NCI-H526 treated with DMSO at 0.1 percent for 48 hours (cell line): ENCODE measurements at places on chromosomes 16 and 17.
A peak's percentile ranks its signal among the peaks of the same experiment; 100 is the strongest.

GRCh38 chr17:50672831-50673551 is 34.7 kb downstream of the ANKRD40 start:
- DNase-seq = no peak

- DNase-seq = no peak
Measured at GRCh38 chr17:74427048-74427762, 4.7 kb upstream of the GPRC5C start.

GRCh38 chr16:645852-646678 is 3.1 kb upstream of the WDR90 start:
- no peak for DNase-seq

DNA sequence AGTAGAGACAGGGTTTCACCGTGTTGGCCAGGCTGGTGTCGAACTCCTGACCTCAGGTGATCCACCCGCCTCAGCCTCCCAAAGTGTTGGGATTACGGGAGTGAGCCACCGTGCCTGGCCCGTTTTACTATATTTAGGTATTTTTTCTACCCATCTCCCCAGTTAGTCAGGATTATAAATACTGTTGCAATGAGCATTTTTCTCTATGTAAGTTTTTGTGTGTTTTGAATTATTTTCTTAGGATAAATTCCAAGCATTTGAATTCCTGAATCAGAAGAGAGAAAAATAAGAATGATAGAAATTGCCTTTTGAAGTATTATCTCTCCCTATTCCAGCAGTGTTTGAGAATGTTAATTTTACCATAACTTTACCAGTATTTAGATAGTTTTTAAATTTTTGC is 36.6 kb downstream of the KIAA0513 start:
- DNase-seq = no peak

DNA sequence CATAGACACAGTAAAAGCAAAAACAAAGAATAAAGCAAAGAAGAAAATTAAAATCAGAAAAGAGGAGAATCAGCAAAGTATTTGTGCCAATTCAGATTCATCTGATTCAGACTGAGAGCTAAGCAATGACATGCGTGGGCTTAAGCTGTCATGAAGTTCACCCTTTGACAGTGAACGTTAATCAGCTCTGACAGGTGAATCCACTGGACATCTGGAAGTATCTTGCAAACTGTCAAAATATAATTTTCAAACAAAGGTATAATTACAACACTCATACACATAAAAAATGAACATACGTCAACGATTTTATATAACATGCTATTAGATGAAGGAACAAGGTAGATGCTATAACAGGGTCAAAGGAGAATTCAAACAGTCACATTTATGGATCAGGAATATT is 596.3 kb upstream of the SALL1 start:
- DNase-seq = no peak

DNA sequence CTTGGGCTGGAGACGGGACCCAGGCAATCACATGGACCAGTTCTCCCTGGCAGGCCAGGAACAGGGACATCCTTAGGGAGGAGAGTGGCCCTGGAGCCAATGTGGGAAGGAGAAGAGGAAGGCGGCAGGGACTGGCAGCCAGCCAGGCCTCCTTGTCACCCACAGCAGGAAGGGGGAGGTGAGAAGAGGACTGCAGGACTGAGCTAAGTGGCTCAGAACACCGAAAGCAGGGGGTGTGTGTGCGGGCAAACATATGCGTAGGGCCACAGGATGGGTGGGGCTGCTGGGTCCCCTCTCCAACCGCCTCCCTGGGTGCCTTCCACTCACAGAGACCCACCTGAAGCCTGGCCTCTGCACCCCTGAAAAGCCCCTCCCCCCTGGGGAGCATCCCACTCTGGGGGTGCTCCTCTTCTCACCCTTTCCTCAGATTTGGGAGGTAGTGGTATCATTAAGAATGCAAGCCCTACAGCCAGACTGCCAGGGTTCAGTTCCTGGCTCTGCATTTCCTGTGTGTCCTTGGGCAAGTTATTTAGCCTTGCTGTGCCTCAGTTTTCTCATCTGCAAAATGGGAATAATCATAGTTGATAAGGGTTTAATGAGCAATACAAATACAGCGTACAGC is 8.1 kb downstream of the PNMT start:
- DNase-seq = no peak

DNA sequence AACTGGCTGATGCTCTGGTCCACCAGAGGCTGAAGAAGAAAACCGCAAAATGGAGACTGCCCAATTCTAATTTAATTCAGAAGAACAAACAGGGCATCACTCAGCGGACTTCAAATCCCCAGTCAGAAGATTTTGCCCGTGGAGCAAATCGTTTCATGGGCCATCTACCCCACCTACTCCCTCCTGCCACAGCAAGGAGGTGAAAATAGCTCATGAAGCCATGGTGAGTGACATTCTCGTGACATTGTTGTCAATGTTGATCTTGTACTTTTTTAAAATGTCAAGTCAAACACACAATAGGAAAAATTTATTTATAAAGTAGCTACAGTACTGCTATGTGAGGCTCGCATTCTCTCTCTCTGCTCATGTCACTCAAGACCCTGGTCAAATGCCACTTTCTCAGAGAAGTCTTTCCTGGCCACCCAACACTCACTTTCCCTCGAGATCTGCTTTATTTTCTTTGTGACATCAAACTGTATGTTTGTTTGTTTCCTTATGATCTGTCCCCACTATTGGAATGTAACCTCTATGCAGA is 31.3 kb upstream of the SOX9 start:
- DNase-seq = no peak

DNA sequence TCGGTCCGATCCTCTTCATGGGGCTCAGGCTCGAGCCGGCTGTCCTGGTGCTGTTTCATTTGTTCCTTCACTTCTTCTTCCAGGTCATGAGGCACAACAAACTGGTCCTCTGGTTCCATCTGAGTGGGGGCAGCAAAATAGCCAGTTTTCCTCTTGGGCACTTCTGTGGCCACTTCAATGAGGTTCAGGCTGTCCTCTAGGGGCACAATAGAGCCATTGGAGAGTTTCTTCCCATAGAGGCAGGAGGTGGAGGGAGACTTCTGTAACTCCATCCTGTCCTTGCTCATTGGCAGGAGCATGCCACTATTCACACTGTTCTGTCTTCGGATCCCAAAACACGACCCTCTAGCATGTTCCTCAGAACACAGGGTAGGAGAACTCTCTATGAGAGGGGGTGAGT is 22.9 kb downstream of the MARVELD3 start:
- no peak for DNase-seq

DNA sequence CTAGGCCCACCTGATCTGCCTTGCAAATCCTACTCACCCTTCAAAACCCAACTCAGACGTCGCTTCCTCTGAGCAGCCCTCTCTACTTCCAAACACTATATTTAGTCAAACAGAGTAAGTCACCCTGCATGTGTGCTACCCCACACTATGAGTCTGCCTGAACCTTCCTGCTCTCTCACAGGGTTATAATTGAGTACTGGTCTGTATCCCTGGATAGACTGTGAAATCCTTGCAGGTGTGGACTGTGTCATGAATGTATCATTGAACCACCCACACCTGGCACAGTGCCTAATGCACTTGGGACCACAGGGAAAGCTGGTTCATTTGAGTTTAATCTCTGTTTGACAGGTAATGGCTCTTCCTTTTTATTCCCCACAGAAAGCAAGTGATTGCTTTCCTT is 3.4 kb downstream of the FBXO39 start:
- DNase-seq = no peak

- DNase-seq = peak; percentile 36
Measured at GRCh38 chr17:47987240-47987835, 16.4 kb downstream of the CDK5RAP3 start.

DNA sequence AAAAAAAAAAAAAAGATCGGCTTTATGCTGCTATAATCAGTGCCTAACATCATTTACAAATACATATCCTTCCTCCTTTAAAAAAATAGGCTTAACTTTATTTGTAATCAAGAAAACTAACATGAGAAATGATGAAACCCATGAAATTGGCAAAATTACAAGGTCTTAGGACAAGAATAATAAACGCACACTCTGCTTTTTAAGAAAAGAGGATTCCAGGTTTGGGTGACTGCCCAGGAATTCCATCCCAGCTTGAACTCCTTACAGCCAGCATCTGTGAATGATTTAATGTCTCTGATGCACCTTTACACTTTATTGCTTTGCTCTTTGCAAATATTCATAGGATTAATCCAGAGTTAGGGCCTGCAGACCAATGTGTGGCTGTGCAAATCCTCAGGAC is 196.0 kb downstream of the CBLN1 start:
- no peak for DNase-seq

- no peak for DNase-seq
Measured at GRCh38 chr17:40134184-40134583, 6.2 kb upstream of the CASC3 start.

DNA sequence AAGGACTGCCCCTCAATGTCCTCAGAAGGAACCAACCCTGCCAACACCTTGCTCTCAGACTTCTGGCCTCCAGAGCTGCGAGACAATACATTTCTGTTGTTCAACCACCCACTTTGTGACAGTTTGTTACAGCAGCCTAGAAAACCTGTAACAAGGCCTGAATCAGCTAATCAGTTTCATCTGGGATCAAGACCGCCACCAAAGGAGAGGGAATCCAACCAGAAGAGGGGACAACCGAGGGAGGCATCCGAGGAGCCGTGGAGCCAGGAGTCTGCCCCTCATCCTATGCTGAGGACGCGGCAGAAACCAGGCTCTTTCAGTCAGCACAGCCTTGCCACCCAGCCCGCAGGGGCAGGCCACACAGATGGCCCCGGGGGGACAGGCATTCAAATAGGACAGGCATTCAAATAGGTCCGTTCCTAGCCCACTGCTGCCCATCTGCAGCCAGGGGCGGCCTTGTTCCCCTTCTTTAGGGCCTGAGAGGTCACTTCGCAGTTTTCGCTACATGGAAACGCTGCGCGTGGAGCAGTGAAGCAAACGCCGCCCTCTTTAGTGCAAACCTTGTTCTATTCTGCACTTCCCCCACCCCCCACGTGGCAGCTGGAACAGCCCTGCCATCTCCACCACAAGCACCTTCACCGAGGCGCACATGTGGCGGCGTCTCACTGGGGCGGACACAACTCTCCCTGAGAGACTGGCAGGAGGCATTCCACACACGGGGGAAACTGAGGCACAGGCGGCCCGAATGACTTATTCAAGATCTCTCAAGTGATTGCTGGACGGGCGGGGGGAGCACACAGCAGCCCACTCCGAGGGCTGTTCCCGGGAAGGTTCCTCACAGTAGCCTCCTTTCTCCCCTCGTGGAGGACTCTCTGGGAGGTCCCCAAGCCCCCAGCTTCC is 26.7 kb downstream of the FA2H start:
- DNase-seq = no peak

- no peak for DNase-seq
Measured at GRCh38 chr17:66715076-66715675, 119.7 kb upstream of the CACNG5 start.

DNA sequence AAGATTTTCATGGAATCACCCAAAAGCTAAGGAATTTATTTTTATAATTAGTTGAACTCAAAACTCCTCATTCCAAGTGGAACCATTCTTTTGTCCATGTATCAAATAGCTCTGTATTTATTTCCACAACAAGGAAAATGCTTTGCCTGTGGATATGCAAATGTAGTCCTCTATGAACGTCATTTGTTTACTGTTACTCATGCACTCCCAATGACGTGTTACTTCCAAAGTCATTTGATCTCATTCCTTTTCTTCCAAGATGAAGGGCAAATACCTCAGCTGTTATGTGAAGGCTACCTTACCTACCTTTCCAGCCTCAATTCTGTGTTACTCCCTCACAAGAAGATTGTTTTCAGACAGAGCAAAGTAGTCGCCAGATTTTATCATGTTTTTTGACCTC is 83.7 kb downstream of the ITFG1 start:
- DNase-seq = peak; percentile 1

GRCh38 chr16:57945740-57946138 is 25.2 kb downstream of the CNGB1 start:
- no peak for DNase-seq

- DNase-seq = no peak
Measured at GRCh38 chr16:22664561-22664997, 149.4 kb upstream of the HS3ST2 start.

DNA sequence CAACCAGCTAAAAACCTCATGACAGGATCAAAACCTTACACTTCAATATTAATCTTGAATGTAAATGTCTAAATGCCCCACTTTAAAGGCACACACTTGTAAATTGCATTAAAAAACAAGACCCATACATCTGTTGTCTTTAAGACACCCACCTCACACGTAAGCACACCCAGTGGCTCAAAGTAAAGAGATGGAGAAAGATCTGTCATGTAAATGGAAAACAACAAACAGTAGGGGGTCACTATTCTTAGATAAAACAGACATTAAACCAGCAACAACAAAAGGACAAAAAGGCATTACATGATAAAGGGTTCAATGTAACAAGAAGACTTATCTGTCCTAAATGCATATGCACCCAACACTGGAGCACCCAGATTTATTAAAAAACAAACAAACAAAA is 35.6 kb downstream of the SDR42E1 start:
- DNase-seq = no peak

DNA sequence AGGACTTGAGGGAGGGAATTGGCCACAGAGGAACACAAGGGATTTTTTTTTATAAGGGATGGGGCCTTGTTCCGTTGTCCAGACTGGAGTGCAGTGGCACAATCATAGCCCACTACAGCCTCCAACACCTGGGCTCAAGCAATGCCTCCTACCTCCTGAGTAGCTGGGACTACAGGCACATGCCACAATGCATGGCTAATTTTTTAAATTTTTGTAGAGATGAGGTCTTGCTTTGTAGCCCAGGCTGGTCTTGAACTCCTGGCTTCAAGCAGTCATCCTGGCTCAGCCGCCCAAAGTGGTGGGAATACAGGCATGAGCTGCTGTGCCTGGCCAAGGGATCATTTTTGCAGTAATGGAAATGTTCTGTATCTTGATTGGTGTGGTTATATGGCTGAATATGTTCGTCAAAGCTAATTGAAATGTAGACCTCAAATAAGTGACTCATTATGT is 56.9 kb downstream of the VMP1 start:
- DNase-seq = no peak

- DNase-seq = no peak
Measured at GRCh38 chr16:24776501-24777220, 47.2 kb downstream of the TNRC6A start.

GRCh38 chr17:74649909-74650308 is 26.4 kb upstream of the CD300E start:
- DNase-seq = no peak

- no peak for DNase-seq
Measured at GRCh38 chr16:86379505-86379846, 130.9 kb upstream of the FOXF1 start.

DNA sequence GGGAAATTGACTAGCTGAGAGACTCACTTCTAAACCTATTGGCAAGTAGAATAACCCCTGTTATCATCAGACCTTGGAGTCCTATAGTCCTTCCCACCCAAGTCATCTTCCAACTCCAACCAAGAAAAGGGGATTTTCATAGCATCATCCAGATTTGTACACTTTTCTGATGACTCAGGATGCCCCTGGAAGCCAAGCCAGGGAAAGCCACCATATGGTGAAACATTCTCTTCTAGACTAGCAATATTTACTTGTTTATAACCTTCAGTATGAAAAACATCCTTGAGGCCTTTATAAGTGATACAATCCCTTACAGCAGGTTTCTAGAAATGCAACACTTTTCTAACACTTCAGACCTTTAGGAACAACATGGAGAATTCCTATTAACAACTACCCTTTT is 618.8 kb upstream of the CDH11 start:
- no peak for DNase-seq

- DNase-seq = no peak
Measured at GRCh38 chr17:56292010-56292409, 138.7 kb downstream of the ANKFN1 start.
